Upper lobe of right lung (tissue), 1 donor: ENCODE measurements at places on chromosomes 3 and 15. TPM values are rescaled to one million over a fixed set of nuclear protein-coding genes. Genes with fewer than 3 reads are reported as not detected.

RLBP1 gene
- not detected for total RNA-seq

SLC25A38 gene
- total RNA-seq = 27.9 TPM

PRTG gene
- total RNA-seq = 8.6 TPM

CFAP91 gene
- total RNA-seq = 3.7 TPM

NDN gene
- total RNA-seq = 30.7 TPM

ACAD11 gene
- 19.1 TPM for total RNA-seq

PPP1R14D gene
- total RNA-seq = 1.3 TPM

GRCh38 chr3:10845839-10846656 lies 30.0 kb downstream of the SLC6A11 start:
- H3K36me3 ChIP-seq = no peaks in the 10 kb centered on the region
- H3K27ac ChIP-seq = no peak overlapping the region
- no peak for DNase-seq
- H3K27me3 ChIP-seq = peaks cover 3% of the 10 kb centered on the region
- no peak overlapping the region for H3K4me3 ChIP-seq

DNA sequence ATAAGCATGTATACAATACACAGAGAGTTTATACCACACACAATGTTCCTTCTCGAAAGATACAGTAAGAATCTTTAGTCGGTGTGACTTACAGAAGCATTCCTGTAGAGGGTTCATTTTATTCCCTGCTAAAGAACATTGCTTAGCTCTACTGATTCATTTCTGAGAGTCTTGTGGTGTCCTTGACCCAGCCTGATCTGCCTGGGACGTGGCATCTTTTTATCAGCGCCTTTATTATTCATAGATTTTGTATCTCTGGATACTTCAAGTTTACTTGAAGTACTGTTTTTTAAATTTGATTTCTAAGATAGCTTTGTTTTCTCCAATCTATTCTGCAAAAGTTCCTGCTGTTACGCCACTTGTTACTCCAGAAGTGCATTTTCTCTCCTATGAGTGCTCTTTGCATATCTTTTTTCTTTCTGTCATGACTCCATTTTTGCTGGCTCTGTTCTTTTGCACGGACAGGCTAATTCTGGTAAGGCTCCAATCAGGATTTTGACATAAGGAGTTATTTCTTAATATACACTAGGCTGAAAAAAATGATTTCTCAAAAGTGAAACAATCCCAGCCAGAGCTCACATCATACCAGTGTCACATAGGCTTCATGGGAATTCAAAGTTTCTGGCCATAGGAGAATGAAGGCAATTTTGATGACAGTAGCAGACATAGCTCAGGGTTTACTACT lies 114.5 kb upstream of the TNIK start:
- no peaks in the 10 kb centered on the region for H3K27me3 ChIP-seq
- H3K27ac ChIP-seq = no peak overlapping the region
- DNase-seq = no peak
- H3K4me1 ChIP-seq = no peaks in the 10 kb centered on the region
- H3K36me3 ChIP-seq = no peaks in the 10 kb centered on the region
- no peak overlapping the region for H3K4me3 ChIP-seq

DNA sequence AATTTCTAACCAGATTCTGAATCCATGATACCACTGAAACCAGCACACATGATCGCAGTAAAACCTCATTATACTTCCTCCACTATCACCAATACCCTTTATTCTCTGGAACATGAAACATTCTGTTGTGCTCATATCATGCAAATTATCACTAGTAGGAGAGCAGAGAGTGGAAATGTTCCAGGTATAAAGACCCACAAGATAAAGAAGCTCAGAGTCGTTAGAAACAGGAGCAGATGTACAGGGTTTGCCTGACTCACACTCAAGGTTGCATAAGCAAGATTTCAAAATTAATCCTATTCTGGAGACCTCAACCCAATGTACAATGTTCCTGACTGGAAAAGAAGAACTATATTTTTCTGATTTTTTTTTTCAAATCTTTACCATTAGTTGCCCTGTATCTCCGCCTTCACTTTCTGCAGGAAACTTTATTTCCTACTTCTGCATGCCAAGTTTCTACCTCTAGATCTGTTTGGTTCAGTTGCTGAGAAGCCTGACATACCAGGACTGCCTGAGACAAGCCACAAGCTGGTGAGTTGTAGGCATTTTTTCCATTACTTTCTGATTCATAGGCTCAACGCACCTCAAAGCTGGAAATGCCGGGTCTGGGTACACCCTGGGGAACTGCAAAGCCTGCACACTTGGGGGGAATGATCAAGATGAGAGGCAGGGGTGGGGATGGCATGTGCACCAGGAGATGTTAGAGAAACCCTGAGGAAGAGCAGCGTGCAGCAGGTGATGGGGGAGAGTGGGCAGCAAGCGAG lies at the start of gene CCR2:
Gene CCR2, plus strand, starts transcription at position 465 of the 764 bp plus-strand sequence. CDS start 3,417 bp downstream, outside the sequence.
- H3K4me3 ChIP-seq = peak within 1 kb of the TSS; percentile 27
- peak within 1 kb of the TSS; percentile 33 for H3K27ac ChIP-seq
- no peak for DNase-seq
- H3K27me3 ChIP-seq = no peaks in the 10 kb centered on the region
- H3K36me3 ChIP-seq = no peaks in the 10 kb centered on the region

DNA sequence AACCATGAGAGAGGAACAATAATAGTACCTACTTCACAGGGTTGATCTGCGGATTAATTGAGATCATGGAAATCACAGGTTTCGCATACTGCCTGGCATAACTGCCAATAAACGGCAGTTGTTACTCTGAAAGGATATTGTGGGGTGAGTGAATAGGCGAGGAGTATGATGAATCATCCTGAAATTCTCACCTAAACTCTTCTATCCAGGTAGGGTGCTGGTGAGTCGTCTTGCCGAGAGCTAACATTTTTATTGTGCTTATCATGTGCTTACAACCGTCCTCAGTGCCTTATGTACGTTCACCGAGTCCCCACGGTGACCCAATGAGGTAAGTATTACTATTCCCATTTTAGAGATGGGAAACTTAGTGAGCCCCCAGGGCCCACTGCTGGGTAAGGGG lies 52.4 kb upstream of the SRGAP3 start:
- H3K27me3 ChIP-seq = no peaks in the 10 kb centered on the region
- peaks cover 5% of the 10 kb centered on the region for H3K4me1 ChIP-seq
- H3K4me3 ChIP-seq = no peak overlapping the region
- no peak for DNase-seq

- H3K4me3 ChIP-seq = no peak overlapping the region
- no peak for DNase-seq
- peaks cover 15% of the 10 kb centered on the region for H3K4me1 ChIP-seq
- no peaks in the 10 kb centered on the region for H3K36me3 ChIP-seq
- H3K27me3 ChIP-seq = no peaks in the 10 kb centered on the region
These were observed 5.7 kb upstream of the IL16 start for GRCh38 chr15:81190922-81191507.

- no peaks in the 10 kb centered on the region for H3K4me1 ChIP-seq
- H3K27me3 ChIP-seq = no peaks in the 10 kb centered on the region
- no peaks in the 10 kb centered on the region for H3K36me3 ChIP-seq
- H3K27ac ChIP-seq = no peak overlapping the region
- H3K4me3 ChIP-seq = no peak overlapping the region
These were observed 149.7 kb downstream of the THRB start for GRCh38 chr3:24344784-24345439.

DNA sequence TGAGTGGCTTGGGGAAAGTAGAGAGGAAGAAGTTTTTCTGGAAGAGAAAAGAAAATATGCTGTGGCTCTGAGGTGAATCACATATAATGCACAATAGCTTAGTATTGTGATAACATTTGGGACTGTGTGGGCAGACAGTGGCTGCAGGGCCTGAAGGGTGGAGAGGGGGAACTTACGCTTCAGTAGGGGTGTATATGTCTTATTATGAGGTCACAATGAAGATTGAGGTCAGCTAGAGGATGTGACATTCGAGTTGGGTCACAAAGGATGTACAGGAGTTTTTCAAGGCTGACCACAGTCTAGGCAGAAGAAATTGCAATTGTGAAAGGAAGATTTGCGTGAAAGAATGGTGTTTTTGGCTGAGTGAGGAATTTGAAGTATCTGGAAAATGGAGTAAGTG lies 414.8 kb downstream of the LPP start:
- H3K4me3 ChIP-seq = no peak overlapping the region
- no peak overlapping the region for H3K27ac ChIP-seq
- H3K4me1 ChIP-seq = peaks cover 6% of the 10 kb centered on the region

DNA sequence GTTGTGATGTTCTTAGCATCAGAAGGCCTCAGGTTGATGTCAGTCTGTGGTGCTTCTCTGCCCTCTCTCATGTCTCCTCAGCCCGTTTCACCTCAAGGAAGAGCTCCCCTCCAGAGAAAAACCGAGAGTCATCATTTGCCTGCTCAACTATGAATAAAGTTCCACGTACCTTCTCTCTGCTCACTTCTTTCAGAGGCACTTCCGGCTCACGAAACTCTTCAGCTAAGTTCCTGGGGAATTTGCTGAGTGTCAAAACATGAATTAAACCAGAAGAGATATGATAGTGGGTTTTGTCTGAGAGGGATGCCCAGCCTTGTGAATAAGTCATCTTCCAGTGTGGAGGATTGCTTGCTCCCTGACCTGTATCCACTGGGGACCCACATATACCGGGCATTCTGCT lies 37.7 kb downstream of the CCR4 start:
- H3K36me3 ChIP-seq = no peaks in the 10 kb centered on the region
- no peaks in the 10 kb centered on the region for H3K4me1 ChIP-seq
- H3K27ac ChIP-seq = no peak overlapping the region
- H3K27me3 ChIP-seq = no peaks in the 10 kb centered on the region
- H3K4me3 ChIP-seq = no peak overlapping the region

- H3K4me1 ChIP-seq = peaks cover 61% of the 10 kb centered on the region
- no peaks in the 10 kb centered on the region for H3K27me3 ChIP-seq
- H3K27ac ChIP-seq = peak overlapping the region; percentile 99
- no peaks in the 10 kb centered on the region for H3K36me3 ChIP-seq
These were observed 18.0 kb upstream of the PLXND1 start for GRCh38 chr3:129624347-129625071.

DNA sequence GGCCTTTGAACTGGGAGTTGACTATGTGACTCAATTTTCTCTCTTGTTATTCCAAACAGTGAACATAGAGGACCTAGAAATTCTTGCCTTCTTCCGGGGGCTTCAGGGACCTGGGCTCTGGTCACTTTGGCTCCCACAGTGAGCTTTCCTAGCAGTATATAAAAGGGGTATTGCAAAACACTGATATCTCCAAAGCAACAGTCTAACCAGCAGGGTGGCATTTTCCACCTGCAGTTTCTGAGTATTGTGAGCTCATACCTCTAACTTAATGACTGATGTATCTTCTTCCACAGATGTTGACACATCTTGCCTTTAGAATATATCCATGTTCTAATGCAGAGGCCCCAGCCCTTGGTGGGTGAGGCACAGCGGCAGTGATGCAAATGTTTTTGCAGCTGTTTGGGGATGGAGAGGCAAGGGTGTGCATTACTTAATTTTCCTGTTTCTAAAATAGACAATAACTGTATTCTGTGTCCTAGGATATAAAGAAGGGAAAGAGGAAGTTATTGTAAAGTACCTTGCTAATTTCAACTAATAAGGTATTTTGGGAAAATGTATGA lies 45.7 kb upstream of the ADGRG7 start:
- no peaks in the 10 kb centered on the region for H3K27me3 ChIP-seq
- no peaks in the 10 kb centered on the region for H3K36me3 ChIP-seq
- no peak for DNase-seq
- H3K27ac ChIP-seq = no peak overlapping the region
- H3K4me1 ChIP-seq = no peaks in the 10 kb centered on the region
- no peak overlapping the region for H3K4me3 ChIP-seq

DNA sequence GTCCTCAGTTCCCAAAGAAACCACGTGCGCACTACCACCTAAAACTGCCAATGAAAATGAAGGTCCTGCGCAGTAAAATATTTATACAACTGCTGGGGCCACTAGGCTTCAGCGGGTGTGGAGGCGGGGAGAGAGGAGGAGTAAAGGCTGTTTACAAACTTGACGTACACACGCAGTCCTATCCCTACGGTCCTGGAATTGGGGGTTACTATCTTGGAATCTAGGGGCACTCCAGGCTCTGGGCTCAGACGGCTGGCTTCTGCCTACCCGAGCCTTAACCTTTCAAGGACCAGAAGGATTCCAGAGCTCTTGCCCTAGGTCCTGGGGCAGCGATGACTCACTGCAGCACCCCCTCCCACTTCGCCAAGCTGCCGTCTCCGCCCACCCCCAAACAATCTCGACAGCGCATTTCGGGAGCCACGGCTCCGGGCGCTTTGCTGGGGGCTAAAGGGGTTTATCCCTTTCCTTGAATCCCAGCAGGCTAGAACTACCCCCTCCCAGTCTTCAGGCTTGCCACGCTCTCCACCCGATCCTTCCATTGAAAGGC lies 3.0 kb downstream of the ADAMTS9 start:
- H3K36me3 ChIP-seq = peaks cover 3% of the 10 kb centered on the region
- no peaks in the 10 kb centered on the region for H3K27me3 ChIP-seq
- H3K4me1 ChIP-seq = peaks cover 6% of the 10 kb centered on the region
- H3K27ac ChIP-seq = peak overlapping the region; percentile 95
- DNase-seq = peak; percentile 76
- peak overlapping the region; percentile 74 for H3K4me3 ChIP-seq

DNA sequence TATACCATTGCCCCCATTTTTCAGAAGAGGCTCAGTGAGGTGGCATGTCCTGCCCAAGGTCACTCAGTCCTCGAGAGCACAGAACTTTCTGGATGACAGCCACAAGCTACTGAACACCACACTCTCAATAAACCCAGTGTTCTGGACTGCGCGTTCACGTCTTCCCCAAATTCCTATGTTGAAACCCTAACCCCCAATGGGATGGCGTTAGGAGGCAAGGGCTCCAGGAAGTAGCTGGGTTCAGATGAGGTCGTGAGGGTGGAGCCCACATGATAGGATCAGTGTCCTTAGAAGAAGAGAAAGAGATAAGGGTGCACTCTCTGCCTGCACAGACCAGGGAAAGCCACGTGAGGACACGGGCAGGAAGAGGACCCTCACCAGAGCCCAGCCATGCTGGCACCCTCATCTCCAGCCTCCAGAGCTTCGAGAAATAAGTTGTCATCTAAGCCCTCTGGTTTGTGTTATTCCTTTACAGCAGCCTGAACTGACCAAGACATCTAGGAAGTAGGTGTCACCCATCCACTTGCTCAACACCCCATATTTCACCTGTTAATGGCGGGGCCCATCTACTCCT lies 324.0 kb downstream of the UACA start:
- H3K36me3 ChIP-seq = no peaks in the 10 kb centered on the region
- H3K27me3 ChIP-seq = no peaks in the 10 kb centered on the region
- no peak overlapping the region for H3K4me3 ChIP-seq
- no peak overlapping the region for H3K27ac ChIP-seq
- no peaks in the 10 kb centered on the region for H3K4me1 ChIP-seq

GRCh38 chr15:55552926-55553325 lies 35.2 kb downstream of the PYGO1 start:
- H3K27me3 ChIP-seq = no peaks in the 10 kb centered on the region
- no peaks in the 10 kb centered on the region for H3K36me3 ChIP-seq
- H3K4me3 ChIP-seq = no peak overlapping the region
- H3K27ac ChIP-seq = no peak overlapping the region
- peaks cover 5% of the 10 kb centered on the region for H3K4me1 ChIP-seq
- DNase-seq = no peak
